ENCODE measurements at places on chromosomes 13 and 19.

GRCh38 chr13:100917011-100917410 is 242.4 kb upstream of the TMTC4 start:
- no peak for DNase-seq

- DNase-seq: no peak
Measured at GRCh38 chr13:113345486-113345885, 18.4 kb downstream of the GRTP1 start.

DNA sequence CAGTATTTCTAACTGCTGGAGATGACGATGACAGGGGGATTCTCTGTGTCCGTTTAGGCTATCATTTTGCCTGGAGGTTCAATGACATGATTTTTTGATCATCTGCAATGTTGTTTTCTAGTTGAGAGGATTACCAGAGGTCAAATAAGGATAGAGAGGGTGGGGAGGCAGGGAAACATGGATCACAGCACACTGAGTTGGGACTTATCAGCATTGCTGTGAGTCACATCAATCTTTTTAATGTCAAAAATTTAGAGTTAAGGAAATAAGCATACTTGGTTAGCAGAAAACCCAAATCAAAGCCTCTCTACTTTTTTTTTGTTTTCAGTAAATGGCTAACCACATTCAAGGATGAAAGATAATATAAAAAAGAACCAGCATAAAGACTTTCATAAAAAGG is 43.0 kb upstream of the CSNK1A1L start:
- DNase-seq: no peak

GRCh38 chr13:49559006-49559405 is 26.4 kb downstream of the RCBTB1 start:
- DNase-seq: no peak

GRCh38 chr19:44752123-44752815 is 3.8 kb downstream of the BCL3 start:
- no peak for DNase-seq

DNA sequence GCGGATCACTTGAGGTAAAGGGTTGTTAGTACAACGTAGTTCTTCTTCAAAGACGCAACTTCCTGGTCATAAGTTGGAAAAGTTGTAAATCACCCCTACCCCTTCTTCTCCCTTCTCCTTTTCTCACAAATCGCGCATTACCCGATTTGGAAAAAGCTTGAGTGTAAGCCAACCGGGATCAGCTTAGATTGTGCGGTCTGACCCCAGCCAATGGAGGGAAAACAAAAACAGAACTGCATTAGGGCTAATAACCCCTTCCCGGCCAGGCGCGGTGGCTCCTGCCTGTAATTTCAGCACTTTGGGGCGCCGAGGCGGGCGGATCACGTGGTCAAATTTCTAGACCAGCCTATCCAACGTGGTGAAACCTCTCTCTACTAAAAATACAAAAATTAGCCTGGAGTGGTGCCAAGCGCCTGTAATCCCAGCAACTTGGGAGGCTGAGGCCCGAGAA is 806 bp downstream of the ZNF90 start:
- no peak for DNase-seq

DNA sequence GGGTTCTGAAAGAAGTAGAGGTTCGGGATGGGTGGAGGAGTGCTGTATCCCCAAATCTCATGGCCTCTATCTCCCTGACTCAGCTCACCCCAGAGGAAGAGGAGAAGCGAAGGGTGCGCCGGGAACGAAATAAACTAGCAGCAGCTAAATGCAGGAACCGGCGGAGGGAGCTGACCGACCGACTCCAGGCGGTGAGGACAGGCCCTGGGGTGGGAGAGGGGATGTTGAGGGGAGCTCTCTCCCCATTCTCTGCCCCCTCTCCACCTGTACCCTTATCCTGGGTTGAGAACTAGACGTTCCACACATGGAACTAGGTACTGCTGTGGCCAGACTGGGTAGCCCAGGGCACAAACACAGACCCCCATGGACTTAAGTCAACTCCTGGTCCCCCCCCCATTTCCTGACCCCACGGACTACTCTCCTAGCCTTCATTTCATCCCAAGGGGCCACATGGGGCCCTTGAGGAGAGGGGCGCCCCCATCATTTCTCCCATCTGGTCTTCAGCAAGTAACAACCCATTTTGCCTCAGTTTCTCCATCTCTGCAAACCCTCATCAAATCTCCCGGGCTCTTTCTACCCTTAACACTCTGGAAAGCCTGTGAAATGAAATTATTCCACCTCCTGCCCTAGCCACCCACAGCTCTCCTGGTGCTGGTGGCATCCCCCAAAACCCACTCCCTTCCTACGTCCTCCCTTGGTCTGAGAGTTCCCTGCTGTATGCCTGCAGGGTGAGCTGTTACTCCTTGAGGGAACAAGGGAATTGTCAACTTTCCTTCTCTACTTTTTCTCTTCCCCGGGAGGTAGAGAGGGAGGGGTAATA is 3.5 kb downstream of the FOSB start:
- DNase-seq: no peak

GRCh38 chr13:49346460-49346859 is 97.4 kb downstream of the CAB39L start:
- no peak for DNase-seq

- no peak for DNase-seq
Measured at GRCh38 chr13:110466266-110466915, 95.1 kb downstream of the RAB20 start.

DNA sequence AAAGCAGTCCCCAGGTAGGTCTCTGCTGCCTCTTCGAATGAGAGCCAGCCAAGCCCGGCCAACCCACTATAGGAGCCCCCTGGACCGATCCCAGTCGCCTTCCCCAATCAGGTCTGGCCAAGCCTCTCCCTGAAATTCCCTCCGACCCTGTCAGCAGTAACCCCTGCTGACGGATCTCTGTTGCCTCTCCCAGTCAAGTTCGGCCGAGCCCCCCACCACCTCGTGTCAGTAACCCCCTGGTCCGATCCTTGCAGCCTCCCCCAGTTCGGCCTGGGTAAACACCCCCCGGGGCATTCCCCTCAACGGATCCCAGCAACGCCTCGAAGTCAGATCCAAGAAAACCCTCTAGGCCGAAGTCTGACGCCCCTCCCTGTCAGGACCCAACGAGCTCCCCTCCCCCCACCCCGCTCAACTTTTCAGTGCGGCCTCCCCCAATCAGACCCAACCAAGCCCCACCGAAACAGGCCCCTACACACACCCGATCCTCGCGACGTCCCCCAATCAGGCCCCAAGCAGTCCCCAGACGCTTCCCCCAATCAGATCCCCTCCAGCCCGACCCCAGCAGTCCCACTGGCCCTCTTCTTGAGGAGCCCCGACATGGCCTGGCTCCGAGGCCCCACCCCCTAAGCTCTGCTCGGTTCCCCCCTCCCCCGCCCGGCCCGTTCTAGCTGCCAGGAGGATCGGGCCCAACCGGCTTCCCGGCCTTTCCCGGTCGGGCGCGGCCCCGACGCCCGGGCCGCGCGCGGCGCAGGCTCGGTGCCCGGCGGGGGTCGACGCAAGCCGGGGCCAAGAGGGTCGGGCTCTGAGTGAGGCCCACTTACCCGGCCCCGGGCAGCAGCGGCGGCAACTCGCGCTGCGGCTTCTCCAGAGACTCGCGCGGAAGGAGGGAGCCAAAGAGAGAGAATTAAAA is 1.8 kb downstream of the TNPO2 start:
- DNase-seq: peak; percentile 3

DNA sequence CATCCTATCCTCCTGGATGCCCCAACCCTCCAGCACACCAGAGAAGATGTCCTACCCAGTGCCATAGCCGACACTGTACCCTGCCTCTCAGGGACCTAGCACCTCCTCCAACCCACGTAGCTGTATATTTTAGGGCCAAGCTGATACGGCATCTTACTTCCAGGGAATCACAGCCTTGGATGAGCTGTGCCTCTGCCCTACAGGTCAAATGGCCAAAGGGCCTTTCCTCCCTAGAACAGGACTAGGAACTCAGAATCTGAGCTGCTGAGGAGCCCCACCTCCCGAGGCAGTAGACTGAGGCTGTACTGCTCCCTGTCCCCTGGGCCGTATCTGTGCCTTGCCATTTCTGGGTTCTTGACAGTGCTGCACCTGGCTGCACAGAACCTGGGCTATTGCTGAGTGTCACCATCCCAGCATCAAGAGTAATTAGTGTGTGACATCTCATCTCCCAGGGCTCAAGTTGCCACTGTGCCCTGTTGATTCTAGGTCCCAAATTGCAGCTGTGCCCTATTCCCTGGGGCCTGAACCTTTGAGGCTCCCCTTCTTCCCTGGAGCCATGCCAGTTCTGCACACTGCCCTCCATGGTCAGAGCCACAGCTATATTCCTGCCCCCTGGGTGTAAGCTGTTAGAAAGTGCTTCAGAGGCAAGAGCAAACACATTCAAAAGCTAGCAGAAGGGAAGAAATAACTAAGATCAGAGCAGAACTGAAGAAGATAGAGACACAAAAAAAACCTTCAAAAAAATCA is 41.0 kb downstream of the VWA8 start:
- DNase-seq: no peak

GRCh38 chr13:77692746-77693448 is 4.6 kb upstream of the SLAIN1 start:
- DNase-seq: no peak

GRCh38 chr19:11136400-11137101 is 19.0 kb downstream of the SPC24 start:
- no peak for DNase-seq

Measured in GDM1 (cell line).